ENCODE measurements at places on chromosomes 1 and 21.

GRCh38 chr1:20717452-20718342 lies at the start of gene KIF17:
KIF17 (minus strand) TSS chr1:20718007; CDS start chr1:20717706, 301 bp downstream.
- peak; percentile 79 for ATAC-seq

- ATAC-seq: peak; percentile 91
These were observed 243.2 kb upstream of the RAB4A start for GRCh38 chr1:229027622-229028182.

GRCh38 chr1:200925831-200926230 lies 31.1 kb downstream of the INAVA start:
- ATAC-seq: peak; percentile 98

- ATAC-seq: no peak
These were observed 5.8 kb upstream of the FNBP1L start for GRCh38 chr1:93442008-93442666.

- no peak for ATAC-seq
These were observed 334.6 kb downstream of the RGS7 start for GRCh38 chr1:241022366-241022765.

GRCh38 chr1:62891956-62892562 lies 108.1 kb downstream of the ATG4C start:
- no peak for ATAC-seq

DNA sequence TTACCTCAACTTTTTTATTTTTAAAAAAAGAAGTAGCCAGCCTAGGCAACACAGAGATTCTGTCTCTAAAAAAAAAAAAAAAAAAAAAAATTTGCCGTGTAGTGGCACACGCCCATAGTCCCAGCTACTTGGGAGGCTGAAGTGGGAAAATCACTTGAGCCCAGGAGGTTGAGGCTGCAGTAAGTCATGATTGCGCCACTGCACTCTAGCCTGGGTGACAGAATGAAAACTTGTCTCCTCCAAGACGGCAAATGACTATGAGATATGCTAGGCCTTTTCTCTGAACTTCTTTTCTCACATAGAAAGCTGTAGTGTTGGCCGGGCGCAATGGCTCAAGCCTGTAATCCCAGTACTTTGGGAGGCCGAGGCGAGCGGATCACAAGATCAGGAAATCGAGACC lies 24.7 kb upstream of the PTCH2 start:
- ATAC-seq: no peak

GRCh38 chr1:2582391-2582790 lies 4.2 kb upstream of the PRXL2B start:
- no peak for ATAC-seq

GRCh38 chr1:48830715-48831114 lies 54.0 kb upstream of the BEND5 start:
- no peak for ATAC-seq

DNA sequence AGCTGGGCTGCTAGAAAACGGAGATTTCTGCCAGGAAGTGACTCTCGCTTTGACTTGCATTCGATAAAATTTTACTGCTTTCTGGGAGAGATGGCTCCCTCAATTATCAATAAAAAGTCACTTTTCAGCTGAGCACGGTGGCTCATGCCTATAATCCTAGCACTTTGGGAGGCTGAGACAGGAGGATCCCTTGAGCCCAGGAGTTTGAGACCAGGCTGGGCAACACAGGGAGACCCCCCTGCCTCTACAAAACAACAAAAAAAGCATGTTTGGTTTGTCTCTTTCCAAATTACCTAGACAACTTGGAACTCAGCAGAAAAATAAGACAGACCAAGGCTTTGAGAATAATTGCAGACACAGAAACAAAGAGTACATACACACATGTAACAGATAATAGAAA lies 12.9 kb upstream of the ENSA start:
- ATAC-seq: no peak

DNA sequence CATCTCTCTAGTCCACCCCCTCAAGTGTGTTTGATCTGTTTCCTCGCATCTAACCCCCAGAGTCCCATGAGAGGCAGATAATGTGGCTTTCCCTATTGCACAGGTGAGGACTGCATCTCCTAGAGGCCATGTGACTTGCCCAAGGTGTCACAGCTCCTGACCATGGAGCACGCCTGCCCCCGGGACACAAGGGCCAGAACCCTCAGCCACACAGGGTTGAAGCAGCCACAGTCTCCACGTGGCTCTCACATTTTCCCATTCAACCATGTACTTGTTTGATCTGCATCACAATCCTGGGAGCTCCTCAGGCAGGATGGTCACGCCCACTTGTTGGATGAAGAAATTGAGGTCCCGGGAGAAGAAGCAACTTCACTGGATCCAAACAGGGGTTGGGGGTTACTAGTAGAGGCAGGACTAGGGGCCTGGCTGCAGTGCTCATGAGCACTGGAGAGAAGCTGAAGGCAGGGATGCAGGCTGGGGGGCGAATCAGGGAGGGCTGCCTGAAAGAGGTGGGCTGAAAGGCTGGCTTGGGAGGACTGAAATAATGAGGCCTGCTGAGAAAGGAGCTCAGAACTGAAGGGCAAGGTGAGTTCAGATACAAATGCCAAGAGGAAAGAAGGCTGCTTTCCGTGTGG lies 207.9 kb downstream of the PTPRU start:
- no peak for ATAC-seq

GRCh38 chr1:204287466-204287891 lies 72.2 kb downstream of the PLEKHA6 start:
- ATAC-seq: no peak

- no peak for ATAC-seq
These were observed 238.0 kb upstream of the FGGY start for GRCh38 chr1:59058665-59059439.

- ATAC-seq: no peak
These were observed 53.8 kb downstream of the PTGER3 start for GRCh38 chr1:70993798-70994197.

GRCh38 chr1:89965193-89965768 lies 29.6 kb upstream of the ZNF326 start:
- ATAC-seq: no peak

DNA sequence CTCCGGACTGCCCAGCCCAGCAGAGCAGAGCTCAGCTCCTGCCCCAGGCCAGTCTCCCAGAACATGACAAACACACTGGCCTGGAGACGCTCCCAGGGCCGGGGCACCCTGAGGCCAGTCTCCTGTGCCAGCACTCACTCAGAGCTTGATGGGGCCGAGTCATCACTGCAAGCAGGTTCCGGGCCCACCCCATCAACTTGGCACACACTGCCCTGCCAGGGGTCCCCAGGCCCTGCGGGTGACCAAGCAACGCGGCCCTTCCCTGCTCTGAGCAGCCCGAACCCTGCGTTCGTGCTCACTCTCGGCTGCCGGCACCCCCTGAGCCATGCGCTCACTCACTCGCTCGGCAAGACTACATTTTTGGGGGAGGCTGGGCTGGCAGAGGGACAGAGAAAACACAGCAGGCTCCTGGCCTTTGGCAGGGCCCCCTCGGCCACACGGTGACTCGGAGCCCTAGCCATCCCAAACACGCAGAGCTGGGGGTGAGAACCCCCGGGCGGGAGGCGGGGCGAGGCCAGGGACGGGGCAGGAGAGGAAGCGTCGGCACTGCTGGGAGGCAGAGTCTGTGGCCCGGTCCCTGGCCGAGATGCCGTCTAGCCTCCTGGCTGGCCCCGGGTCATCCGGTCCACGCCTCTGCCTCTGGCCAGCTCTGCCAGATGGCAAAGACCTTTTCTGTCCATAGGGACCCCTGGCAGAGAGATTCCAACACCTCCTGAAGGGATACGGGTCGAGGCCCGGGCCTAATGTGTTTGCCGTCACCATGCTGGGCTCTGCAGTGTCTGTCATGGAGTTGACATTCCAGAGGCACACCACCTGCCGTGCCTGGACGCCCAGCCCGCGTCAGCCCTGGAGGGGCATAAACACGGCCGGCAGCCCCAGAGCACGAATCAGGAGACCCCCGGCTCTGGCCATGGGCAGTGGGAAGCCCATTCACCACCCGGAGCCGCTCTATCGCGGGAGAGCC lies 68.0 kb downstream of the MEGF6 start:
- no peak for ATAC-seq

- no peak for ATAC-seq
These were observed 6.0 kb downstream of the EDARADD start for GRCh38 chr1:236400061-236400603.

DNA sequence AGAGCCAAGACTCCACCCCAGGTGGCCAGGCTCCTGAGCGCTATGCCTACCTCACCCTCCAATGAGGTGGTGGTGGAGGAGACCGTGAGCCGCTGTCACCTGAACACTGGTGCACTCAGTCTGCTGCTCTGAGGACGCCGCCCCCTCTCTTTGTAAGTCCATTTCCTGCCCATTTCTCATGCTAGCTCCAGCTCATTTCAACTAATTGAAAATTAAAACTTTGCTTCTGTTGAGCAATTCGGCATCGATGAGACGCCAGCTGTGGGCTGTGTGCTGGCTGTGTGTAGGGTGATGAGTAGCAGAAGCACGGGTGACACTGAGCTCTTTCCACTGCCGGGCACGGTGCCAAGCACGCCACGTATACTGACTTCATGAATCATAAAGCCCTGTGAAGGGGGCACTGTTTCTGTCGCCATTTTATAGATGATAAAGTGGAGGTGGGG lies 11.2 kb downstream of the TNFRSF1B start:
- ATAC-seq: peak; percentile 76

GRCh38 chr1:116577759-116578314 lies 7.0 kb upstream of the CD58 start:
- ATAC-seq: no peak

- no peak for ATAC-seq
These were observed 40.4 kb upstream of the APOBEC4 start for GRCh38 chr1:183693521-183693920.

GRCh38 chr21:45973475-45974072 lies 8.0 kb upstream of the COL6A1 start:
- ATAC-seq: peak; percentile 78

GRCh38 chr21:35438643-35439404 lies 389.7 kb upstream of the RUNX1 start:
- ATAC-seq: peak; percentile 88

- peak; percentile 4 for ATAC-seq
These were observed 23.6 kb upstream of the DMBX1 start for GRCh38 chr1:46465981-46466476.

DNA sequence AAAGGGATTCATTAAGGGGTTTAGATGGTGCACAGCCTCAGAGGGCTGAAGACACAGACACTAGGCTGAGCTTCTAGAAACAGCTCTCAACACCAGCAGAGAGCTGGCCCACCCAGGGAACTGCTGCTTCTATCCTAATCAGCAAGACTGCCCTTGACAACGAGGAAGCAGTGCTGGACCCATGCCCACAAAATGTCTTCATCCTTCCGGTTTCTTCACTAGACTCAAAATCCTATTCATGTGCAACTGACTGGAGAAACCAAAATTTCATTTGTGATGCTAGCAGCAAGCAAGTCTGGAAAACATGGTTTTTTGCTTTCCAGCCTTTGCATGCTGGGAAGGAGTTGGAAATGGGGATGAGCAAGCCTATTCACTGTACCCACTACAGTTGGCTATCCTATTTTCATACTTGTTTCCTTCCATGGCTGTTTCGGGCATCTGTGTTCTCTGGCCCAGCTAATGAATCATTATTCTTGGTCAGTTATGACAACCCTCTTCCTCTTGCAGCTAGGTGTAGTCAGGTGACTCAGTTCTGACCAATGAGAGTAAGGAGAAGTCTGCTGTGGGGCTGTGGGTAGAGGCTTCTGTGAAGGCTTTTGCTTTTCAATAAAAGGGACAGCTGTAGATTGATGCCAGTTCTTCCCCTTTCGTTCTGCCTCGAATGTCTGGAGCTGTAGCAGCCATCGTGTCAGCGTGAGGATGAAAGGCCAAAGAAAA lies 14.6 kb upstream of the TMEM61 start:
- ATAC-seq: peak; percentile 91

- no peak for ATAC-seq
These were observed 246.1 kb downstream of the FMN2 start for GRCh38 chr1:240337781-240338180.

DNA sequence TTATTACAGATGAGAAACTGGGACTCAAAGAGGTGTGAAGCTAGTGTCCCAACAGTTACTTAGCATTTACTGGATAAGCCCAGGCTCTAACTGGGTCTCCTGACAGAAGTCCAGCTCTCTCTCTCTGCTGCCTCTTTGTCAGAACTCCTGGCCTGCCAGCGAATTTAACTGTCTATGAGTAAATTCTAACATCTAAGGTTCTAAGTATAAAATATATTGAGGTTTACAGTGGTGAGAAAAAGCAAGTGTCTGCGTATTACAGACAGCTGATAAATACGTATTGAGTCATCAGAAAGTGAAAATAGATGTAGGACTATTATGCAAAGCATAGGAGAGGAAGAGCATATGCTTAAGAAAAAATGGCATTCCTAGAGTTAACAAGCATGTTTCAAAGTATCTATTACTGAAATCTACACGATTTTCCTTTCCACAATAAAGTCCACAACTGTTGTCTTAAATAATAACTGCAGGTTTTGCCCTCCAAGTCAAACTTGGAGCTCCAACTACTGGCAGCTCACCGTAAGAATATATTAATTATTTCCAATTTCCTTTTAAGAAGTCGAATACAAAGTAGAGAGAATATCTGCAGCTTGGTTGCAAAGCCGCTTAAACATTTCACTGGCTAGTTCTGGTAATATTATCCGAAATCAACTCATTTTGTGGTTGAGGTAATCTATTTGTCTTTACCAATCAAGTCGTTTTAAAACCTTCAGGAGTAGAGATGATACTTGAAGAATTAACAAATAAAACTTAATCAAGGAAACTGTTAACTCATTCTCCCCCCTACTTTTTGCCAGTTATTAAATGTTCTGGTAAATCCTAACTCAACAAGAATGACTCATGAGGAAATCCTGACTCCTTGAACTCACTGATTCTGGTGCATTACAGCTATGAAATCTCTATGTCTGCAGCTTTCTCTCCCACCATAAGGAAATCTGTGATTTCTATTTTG lies 1.4 kb upstream of the RGS2 start:
- ATAC-seq: peak; percentile 55

DNA sequence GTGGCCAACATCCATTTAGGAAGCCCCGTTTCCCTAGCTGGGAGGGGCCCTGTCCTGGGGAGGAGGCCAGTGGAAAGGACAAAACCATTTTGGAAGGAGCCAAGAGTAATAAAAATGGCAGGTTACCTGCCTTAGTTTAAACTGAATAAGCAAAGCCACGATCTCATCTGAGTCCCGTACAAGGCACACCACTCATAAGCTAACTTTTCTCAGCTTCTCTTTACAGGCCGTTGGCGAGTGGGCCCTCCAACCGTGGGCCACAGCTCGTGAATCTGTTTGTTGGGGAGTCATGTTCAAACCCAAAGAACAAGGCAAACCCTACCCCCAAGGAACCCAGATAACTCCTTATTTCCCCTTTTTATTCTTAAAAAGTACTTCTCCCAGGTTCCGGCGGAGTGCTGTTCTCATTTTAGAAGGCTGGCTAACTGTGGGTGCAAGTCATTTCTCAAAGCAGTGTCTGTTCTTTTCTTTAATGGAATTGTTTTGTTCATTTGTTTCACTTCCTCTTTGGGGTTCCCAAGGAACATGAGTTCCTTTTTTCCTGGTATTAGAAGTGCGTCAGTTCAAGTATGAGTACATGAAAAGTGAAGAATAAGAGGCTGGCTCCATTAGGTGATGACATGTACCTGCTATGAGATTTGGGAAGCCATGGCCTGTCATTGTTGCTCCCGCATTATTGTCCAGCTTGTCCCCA lies 89.0 kb downstream of the PSMG1 start:
- no peak for ATAC-seq

GRCh38 chr1:77938651-77939050 lies 40.2 kb downstream of the FUBP1 start:
- no peak for ATAC-seq

Measured in activated T-helper 17 cell treated with anti-CD3 and anti-CD28 coated beads, Interleukin-2, amount 50 U/mL, for 72 hours (primary cell).